ENCODE measurements at places on chromosomes 6 and 20.

DNA sequence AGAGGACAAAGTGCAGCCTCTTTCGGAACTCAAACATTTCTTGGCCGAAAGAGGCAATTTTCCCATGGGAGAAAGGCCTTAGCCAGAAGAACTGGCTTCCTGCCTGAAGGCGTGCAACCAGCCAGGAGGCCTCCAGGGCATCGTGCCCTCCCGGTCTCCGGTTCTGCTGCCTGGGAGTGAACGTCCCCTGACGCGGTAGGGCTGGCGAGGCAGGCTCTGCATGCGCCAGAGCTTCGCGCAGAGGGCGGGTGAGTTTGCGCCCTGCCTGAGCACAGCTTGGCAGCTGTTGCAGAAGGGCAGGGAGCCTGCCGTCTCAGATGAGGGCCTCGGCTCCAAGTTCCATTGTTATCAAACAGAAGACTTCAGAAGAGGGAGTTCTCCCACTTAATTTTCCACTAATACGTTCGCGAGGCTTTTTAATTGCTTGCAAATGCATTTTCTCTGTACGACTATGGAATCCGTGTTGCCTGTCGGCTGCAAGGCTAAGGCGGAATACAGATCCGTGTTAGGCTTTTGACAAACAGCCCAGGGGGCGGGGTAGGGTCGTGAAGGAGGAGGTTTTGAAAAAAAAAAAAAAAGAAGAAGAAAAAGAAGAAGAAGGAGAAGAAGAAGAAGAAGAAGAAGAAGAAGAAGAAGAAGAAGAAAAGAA is 5.5 kb upstream of the TFAP2D start:
- no peak for DNase-seq

GRCh38 chr6:122180132-122180531 is 219.3 kb upstream of the HSF2 start:
- no peak for DNase-seq

GRCh38 chr20:39553120-39553519 is 591.0 kb downstream of the DHX35 start:
- no peak for DNase-seq

DNA sequence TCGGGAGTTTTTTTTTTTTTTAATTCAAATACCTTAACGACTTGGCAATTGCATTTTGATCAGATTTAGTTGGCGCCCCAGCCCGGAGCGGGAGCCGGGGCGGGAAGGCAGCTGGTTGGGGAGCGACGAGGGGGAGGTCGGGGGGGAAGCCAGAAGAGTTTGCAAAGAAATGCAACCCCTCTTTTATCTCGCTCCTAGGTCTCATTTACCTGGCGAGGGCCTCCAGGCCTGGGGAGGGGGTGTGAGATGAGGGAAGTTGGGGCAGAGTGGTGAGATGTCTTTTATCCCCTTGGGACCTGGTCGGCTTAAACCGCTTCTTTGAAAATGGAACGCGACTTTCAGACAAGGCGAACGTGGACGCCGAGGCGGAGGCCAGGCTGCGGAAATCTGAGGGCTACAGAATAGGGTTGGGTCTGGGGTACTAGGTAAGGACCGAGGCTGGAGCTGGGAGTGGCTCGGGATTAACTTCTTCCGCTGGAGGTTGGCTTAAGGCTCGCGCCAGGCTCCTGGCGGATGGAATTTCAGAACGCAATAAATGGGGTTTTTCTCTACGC is 40.3 kb downstream of the NCR2 start:
- DNase-seq = no peak

- DNase-seq = no peak
Measured at GRCh38 chr20:11581271-11581670, 336.4 kb upstream of the BTBD3 start.

DNA sequence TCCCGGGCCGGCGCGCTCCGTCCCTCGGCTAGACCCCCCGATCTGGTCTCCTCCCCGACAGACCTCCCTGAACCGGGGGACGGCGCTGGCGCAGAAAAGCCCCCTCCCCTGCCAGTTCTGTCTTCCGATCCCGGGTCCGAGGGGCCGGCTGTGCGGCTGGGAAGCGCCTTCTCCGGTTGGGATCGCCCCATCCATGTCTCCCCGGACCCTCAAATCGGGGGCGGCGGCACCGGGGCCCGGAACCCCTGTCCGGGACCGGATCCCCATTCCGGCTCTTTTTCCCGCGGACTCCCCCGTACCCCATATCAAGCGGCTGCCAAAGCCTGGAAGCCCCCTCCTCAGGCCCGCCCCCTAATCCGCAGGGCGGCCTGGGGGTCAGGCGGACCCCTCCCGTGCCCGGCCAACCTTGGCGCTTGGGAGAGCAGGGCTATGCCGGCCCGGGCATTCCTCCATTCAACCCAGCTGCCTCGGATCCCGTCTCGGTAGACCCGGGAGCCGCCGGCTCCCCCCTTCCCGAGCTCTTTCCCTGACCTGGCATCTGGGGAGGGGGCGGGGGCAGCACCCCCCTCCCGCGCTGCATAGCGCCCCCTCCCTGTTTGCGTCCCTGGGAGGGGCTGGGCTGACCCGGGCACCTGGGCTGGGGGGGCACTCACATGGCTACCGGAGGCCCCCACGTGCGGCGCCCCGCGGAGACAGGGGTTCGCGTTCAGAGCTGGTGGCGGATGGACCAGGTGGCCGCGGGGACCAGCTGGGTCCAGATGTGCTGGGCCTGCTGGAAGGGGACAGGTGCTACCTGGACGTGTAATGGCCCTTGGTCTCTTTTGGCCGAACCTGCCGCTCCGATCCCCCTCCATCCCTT is 643 bp downstream of the DLGAP4 start:
- no peak for DNase-seq

DNA sequence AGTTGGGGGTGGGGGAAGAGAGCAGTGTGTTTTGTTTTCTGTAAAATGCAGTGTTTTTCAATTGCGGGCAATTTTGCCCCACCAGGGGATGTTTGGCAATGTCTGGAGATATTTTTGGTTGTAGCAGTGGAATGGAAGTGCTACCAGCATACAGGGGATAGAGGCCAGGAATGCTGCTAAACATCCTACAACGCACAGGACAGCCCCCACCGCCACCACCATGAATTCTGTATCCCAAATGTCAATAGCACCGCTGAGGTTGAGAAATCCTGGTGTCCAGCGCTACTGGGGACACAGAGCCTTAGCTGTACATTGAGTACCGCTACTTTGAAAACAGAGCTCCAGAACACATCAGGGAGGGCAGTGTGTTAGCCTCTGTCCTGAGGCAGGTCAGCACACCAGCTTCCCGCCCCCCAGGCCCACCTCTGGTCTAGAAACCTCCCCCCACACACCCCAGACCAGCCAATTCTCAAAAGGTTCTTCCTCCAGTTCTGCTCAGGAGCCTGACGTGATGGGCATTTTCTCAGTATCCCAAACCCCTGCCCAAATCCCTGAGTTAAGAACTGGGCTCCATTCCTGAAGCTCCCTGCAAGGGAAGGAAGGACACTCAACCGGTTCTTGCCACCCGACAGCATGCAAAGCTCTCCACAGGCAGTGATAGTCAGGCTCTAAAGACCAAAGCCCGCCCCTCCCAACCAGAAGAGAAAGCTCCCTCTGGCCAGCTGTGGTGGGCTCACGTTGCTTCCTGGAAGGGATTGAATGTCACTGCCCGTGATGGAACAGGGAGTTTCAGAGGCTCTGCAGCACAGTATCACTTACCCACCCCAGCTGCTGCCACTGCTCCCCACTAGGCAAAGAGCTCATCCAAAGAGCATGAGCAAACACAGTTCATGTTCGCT is 321.5 kb upstream of the JARID2 start:
- DNase-seq = peak; percentile 60

- DNase-seq = no peak
Measured at GRCh38 chr20:57180954-57181353, 85.5 kb downstream of the BMP7 start.

DNA sequence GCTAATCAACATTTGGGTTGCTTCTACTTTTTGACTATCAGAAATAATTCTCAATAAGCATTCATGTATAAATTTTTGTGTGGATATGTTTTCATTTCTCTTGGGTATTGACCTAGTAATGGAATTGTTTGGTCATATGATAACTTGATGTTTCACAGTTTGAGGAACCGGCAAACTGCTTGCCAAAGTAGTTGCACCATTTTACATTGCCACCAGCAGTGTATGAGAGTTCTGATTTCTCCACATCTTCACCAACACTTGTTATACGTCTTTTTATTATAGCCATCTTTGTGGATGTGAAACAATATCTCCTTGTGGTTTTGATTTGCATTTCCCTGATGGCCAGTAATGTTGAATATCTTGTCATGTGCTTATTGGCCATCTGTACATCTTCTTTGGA is 42.6 kb upstream of the TGM2 start:
- no peak for DNase-seq

DNA sequence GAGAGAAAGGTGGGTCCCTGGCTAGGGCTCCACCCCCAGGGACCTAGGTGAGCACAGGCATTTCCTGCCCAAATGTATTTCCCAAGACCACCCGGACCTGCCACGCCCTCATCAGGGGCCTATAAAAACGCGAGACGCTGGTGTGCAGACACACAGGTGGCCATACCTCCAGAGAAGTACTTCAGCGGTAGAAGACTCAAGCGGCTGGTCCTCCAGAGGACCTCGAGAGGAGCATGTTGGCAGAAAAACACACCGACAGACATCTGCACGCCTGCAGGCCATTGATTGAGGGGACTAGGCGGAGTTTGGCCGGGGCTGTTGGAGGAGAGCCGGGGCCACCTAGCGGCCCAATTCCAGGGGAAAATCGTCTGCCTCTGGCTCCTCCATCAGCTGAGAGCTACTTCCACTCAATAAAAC is 695.8 kb upstream of the MMS22L start:
- no peak for DNase-seq

DNA sequence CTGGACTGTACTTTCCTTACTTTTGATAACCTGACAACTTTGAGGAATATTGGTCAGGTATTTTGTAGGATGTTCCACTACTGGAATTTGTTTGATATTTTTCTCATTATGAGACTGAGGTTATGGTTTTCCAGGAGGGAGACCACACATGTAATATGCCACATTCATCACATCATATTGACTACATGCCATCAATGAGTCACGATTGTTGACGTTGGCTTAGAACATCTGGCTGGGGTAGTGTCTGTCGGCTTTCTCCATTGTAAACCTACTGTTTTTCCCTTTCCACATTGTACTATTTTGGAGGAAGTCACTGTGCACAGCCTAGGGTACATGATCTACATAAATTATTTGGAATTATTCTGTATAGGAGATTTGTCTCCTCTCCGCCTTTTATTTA is 1.4 kb upstream of the STX11 start:
- DNase-seq = no peak

DNA sequence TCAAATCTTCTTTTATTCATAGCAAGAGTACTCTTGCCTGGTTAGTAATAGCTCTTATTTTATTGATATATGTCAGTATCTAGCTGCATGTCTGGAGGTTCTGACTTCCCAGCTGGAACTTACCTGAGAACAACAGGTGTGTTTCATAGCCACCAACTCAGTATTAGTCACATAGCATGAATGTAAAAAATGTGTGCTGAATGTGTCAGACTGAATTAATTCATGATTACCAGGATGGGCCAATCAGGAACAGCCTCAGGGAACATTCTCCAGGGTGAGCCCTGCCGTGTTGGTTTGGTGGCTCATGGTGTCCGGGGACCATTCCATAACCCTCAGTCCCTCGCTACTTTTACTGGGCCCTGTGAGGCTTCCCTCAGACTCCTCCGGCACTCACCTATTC is 99.7 kb downstream of the TULP4 start:
- no peak for DNase-seq

GRCh38 chr20:61896058-61896961 is 169.4 kb downstream of the TAF4 start:
- no peak for DNase-seq

DNA sequence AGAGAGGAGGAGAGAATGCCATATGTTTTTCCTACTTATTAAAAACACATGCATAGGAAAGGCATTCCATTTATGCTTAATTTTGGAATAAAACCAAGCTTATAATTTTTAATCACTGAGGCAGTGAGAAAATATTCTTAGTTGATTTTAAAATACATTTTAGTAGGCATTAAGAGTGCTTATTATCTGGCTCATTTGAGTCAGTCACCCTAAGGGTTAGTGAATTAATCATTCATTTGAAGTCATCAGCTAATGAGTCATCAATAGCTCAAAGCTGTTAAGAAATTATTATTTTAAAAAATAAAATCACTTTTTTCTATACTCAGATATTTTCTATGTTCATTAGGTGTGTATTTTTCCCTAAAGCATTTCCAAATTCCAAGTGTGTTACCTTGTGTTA is 81.6 kb downstream of the TMEM200A start:
- no peak for DNase-seq

GRCh38 chr6:69985180-69985579 is 118.8 kb downstream of the COL19A1 start:
- DNase-seq = no peak

DNA sequence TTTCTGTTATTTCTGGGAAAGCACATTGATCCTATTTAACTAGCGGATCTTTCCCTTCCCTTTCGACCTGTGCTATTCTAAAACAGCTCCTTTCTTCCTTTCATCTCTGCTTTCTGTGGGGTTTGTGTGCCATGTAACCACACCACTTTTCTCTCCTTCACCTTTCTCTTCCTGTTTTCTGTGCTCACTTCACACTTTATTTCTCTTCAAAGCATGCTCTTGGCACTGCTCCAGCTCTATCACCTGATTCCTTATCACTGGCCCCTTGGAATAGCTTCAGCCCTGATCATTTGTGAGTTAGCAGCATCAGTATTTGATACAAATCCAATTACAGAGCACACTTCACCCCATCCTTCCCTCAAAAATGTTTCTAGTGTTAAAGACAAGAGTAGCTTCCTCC is 8.1 kb upstream of the METTL24 start:
- no peak for DNase-seq

- DNase-seq = no peak
Measured at GRCh38 chr6:3349388-3350251, 90.9 kb downstream of the PSMG4 start.

DNA sequence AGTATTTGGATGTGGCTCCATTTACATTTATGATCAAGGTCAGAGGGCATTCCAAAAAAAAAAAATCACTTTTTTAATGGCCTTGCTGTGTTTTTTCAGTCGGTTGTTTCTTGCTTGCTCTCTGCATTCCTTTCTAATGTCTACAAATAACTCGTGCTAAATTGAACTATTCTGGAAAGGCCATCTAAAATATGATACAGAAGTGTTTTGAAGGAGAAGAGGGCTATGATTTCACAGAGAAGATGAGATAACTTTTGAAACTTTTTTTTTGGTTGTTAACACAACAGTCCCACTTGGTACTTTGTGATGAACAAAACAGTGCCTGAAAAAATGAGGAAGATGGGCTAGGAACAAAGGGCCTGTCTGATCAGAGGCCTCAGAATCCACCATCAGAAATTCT is 156.1 kb upstream of the SMLR1 start:
- no peak for DNase-seq

GRCh38 chr6:45253453-45253852 is 74.7 kb upstream of the RUNX2 start:
- DNase-seq = no peak

- no peak for DNase-seq
Measured at GRCh38 chr6:129697788-129698187, 12.2 kb downstream of the ARHGAP18 start.

- DNase-seq = peak; percentile 86
Measured at GRCh38 chr6:154593122-154593521, 82.6 kb upstream of the CNKSR3 start.

GRCh38 chr6:37319156-37319555 is 34.6 kb upstream of the RNF8 start:
- no peak for DNase-seq

- no peak for DNase-seq
Measured at GRCh38 chr6:89873721-89874120, 20.5 kb upstream of the GJA10 start.

GRCh38 chr6:6332811-6333244 is 12.4 kb upstream of the F13A1 start:
- no peak for DNase-seq

GRCh38 chr6:158639056-158639455 is 5.5 kb downstream of the DYNLT1 start:
- DNase-seq = no peak

- DNase-seq = no peak
Measured at GRCh38 chr20:25299806-25300205, 51.9 kb downstream of the PYGB start.

Measured in DMS153 (cell line).